NCI-H748 treated with DMSO at 0.1 percent for 48 hours (cell line): ENCODE measurements at places on chromosomes 12 and 14.

DNA sequence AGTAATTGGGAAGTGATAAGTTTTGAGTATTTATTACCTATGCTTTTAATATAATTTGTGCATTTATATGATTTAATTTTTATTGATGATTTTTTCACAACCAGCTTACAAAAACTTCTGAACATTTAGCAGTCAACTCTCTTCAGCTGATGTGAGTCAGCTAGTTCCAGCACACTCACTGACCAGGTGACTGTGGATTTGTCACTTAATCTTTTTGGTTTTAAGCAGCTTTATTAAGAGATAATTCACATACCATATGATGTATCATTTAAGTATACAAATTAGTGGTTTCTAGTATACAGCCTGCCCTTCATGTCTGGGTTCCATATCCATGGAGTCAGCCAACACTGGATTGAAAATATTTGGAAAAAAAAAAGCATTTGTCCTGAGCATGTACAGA, 103.5 kb downstream of the SYNE2 start:
- DNase-seq, result no peak

DNA sequence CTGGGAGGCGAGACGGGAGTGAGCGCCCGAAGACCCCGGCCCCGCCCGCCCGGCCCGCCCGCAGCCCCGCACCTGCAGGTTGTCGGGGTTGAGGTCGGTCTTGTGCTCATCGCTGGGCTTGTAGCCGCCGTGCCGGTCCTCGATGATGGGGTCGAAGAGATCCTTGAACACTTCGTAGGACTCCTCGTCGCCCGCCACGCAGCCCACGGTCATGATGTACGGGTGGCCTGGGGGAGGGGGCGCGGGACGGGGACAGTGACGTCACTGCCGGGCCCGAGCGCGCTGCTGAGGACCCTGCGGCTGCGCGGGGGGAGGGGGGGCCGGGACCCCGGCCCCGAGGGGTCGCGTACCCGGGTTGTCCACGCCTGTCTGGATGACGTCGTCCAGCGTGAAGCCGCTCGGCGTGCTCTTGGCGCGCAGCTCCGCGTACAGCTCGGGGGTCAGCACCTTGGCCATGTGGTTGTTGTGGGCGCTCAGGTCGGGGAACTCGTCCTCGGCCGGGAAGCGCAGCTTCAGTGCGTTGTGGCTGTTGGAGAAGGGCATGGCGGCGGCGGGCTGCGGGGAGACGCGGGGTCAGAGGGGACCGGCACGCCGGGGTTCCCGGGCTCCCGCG, 573 bp downstream of the CKB start:
- peak; percentile 51 for DNase-seq

DNA sequence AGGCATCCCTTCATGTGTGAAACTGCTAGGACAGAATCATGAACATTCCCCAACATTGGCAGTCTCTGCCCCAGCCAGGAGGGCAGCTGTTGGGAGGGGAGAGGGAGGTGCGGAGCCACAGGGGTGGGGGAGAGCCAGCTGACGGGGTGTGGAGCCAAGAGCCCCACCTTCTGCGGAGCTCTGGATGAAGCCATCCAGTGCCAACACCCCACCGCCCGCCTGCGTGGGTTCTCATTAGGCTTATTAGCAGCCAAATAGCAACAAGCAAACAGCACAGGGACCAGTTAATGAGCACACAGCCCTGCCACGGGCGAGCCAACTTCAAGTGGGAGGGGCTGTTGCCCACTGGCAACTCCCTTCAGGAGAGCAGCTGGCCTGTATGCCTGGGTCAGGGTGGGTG, 12.1 kb downstream of the LTBP2 start:
- no peak for DNase-seq

DNA sequence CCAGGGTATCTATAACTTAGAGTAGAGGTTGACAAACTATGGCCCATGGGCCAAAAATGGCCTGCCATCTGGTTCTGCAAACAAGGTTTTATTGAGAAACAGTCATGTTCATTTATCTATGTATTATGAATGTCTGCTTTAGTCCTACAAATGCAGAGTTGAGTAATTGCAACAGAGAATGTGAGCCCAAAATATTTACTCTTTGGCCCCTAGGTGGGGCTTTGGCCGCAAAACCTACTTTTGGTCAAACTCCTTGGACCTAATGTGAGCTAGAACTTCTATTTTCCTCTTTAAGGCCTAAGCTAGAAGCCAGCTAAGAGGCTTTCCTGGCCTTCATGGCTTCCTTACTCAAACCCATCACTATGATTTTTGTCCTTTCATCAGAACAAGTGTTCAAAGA, 379.1 kb downstream of the NELL2 start:
- DNase-seq, result no peak

GRCh38 chr14:47264842-47265241, 410.6 kb downstream of the MDGA2 start:
- DNase-seq, result no peak

- DNase-seq, result no peak
These were observed 209.1 kb downstream of the BCL11B start for GRCh38 chr14:99062772-99063418.

DNA sequence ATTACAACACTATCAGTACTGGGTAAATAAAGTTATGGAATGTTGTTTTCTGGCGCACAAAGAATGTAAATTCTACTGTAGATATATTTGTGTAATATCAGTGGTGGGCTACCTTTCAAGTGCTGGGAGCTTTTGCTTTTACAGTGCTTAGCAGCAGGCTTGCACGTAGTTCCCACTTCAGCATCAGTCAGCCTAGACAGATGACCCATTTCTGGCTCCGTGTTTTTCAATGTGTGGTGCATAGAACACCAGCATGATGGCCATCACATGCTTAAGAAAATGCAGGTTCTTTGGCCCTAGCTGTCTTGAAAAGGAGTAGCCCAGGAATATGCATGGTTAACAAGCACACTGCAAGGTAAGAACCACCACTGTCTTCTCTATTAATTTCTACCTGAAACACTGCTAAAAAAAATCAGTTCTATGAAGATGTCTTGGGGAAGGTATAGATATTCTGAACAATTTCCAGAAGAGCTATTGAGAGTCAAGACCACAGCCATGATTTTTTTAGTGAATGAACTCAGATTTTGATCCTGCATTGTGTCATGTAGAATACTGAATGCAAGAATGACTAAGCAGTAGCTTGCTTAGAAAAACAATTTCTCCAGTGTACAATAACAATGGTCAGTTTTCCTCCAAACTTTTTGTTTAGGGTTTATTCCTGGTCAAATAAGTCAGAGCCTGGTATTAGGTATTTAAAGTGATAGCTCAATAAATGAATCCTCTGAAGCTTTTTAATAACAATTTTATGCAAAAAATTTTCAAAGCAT, 195.7 kb downstream of the AKAP6 start:
- no peak for DNase-seq

DNA sequence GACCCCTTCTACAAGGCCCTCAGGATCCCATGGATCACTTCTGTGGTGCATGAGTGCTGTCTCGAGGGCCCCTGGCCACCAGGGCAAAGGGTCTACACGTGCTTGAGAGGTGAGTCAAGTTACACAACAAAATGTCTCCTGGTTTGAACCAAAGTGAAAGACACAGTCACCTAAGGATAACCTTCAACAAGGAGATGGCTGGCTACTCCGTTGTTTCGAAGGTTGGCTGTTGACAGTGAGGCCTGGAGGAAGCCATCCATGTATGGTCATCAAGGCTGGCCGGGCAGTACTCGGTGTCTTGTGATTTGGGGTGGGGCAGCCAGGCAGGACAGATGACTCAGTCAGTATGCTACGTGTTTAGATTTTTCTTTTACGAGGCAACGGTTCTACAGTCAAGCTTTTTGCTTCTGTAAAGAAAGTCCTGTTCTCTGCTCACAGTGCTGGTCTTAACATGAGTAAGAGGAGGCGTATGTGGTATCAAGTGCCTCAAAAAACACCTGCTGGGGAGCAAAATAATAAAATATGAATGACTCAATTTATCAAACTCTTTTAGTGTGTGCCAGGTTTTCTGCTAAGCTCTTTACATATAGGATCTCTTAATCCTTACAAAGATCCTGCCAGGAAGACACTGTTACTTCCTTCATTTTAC, 18.0 kb upstream of the NT5DC3 start:
- no peak for DNase-seq

GRCh38 chr14:92944976-92945375, 22.0 kb downstream of the CHGA start:
- DNase-seq, result no peak

GRCh38 chr12:101599771-101600484, 5.2 kb downstream of the MYBPC1 start:
- DNase-seq, result no peak

GRCh38 chr14:75051556-75051899, 261 bp upstream of the MLH3 start:
- no peak for DNase-seq

GRCh38 chr14:98840091-98840490, 431.9 kb downstream of the BCL11B start:
- no peak for DNase-seq

DNA sequence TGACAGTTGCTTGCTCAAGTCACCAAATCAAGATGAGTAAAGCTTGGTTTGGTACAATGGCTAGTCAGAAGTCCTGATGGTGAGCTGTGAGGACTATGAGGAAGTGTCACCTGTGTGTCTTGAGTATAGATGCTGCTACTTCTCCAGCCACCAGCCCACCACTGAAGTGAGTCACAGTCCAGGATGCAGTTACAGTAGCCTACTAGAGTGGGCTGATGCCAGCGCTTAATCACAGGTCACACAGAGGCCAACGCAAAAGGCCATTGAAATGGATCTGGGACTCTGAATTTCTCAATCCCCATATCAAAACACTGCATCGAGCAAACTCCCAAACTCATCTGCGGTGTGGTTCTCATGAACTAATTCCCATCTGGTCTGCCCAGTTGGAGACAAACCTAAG, 223.1 kb downstream of the ANO6 start:
- DNase-seq, result no peak

DNA sequence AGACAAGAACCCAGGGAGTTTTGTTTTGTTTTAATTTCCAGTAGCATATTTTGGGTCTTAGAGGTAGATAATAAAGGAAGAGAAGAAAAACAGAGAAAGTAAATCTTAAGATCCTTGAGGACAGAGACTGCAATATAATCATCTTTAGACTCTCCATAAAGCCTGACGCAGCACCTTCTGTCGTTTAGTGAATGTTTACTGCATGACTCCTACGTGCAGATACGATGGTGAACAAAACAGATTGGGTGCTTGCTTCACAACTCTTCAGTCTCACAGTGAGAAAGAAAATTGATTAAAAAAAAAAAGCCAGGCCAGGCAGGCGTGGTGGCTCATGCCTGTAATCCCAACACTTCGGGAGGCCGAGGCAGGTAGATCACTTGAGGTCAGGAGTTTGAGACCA, 86.9 kb downstream of the STON2 start:
- DNase-seq, result no peak

DNA sequence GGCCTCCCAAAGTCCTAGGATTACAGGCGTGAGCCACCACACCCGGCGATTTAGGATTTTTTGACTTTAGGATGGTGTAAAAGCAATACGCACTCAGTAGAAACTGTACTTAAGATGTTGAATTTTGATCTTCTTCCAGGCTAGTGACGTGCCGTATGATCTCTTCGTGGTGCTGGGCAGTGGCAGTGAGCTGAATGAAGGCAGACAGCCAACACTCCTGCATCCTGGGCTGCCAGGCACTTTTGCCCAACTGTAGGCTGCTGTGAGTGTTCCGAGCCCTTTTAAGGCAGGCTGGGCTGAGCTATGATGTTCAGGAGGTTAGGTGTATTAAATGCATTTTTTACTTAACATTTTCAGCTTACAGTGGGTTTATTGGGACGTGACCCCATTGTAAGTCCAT, 21.3 kb downstream of the IL31 start:
- DNase-seq, result no peak

DNA sequence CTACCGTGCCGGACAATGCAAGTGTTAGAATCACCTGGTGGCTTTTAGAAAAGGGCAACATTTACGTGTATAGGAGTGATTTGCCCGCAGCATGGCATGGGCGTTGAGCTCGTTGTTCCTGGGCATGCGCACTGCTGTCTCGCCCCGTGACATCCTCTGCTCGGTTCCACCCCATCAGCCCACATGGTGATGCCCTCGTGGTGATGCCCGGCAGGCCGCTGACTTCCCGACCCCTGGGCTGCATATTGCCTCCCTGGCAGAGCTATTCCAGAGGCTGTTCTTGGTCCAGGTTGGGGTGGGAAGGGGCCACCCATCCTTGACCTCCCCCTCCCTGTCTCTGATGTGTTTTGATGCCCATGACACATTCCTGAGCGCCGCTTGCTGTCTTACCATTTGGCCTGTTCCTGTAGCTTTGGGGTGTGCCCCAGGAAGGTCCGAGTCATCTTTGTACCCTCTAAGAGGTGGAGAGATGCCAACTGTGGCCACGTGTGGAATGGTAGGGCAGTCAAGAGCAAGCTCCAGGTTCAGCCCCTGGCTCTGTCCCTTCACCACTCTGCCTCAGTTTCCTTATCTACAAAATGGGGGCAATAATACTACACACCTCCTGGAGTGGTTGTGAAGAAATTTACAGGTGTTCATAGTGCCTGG, 4.8 kb downstream of the HIP1R start:
- no peak for DNase-seq

GRCh38 chr12:53077030-53077429, 2.2 kb downstream of the SPRYD3 start:
- no peak for DNase-seq

DNA sequence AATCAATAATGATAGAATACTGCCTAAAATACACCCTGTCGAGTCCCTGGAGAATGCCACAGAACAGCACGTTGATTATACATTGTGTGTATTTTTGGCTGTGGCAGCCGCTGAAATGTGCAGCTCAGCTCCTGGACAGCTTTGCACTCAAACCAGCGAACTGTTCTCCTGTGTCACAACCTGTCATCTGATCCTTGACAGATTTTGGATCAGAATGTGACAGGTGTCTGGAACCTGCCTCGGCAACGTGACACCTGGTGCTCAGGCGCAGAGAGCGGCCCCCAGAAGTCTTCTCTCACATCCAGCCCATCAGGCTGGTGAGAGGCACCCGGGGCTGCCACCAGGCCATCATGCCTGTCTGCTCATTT, 19.3 kb downstream of the MVK start:
- no peak for DNase-seq

DNA sequence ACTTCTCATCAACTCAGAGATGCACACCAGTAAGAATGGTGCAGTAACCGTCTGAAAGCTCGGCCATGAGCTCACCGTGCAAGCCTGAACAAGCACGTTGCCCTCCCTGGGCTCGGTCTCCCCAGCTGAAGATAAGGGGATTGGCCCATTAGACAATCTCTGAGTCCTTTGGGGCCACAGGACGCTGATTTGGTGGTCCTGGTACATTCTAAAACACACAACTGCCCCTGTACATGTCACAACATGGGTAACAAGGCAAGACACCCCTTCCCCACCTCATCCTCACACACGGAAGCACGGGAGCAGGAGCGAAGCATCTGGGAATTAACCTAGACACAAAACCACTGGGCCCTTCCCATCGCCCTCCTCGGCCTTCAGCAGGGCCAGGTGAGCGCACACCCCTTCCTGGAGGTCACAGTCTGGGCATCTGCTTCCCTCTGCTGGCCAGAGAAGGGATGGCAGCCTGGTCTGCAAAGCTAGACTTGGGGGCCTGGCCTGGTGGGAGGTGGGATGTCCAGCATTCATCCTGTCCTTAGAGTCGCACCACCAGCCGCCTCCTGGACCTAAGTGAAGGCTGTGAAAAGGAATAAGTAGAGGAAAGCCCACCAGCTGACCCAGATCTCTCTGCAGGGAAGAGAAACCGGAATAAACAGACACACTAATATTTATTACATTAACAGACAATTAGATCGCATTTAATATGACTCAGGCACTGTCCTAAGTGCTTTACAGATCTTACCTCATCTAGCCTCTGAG, 18.9 kb upstream of the SMUG1 start:
- DNase-seq, result peak; percentile 68
